ENCODE measurements at places on chromosomes 3 and 15.

GRCh38 chr3:45506084-45506483 lies 88.5 kb upstream of the LIMD1 start:
- DNase-seq: no peak

- DNase-seq: no peak
These were observed 6.5 kb upstream of the PLSCR1 start for GRCh38 chr3:146550743-146551510.

- DNase-seq: no peak
These were observed 200.8 kb upstream of the GOLGA6L4 start for GRCh38 chr15:84034578-84035398.

GRCh38 chr3:100710261-100710968 lies 1.1 kb downstream of the TFG start:
- DNase-seq: no peak

DNA sequence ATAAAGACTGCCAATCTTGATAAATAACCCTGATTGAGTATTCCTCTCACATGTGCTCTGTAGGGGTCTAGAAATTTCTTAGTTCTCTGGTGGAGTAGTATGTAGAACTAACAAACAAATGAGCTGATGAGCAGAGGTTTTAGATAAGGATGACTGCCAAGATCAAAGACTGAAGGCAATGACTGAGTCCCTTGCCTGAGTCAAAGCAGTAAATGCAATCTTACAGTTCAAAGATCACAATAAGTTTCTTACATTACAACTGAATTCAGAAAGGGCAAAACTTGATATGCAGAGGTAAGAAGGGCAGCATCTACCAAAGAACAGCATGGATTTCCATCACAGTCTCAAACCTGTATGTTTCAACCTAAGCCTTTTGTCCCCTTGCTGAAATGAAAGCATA lies 172.2 kb upstream of the POU1F1 start:
- no peak for DNase-seq

- no peak for DNase-seq
These were observed 37.5 kb downstream of the ZNF710 start for GRCh38 chr15:90038632-90039095.

- DNase-seq: peak; percentile 7
These were observed 26.6 kb downstream of the ILDR1 start for GRCh38 chr3:121995161-121996137.

- DNase-seq: no peak
These were observed 64.2 kb downstream of the TBC1D5 start for GRCh38 chr3:17678116-17678741.

DNA sequence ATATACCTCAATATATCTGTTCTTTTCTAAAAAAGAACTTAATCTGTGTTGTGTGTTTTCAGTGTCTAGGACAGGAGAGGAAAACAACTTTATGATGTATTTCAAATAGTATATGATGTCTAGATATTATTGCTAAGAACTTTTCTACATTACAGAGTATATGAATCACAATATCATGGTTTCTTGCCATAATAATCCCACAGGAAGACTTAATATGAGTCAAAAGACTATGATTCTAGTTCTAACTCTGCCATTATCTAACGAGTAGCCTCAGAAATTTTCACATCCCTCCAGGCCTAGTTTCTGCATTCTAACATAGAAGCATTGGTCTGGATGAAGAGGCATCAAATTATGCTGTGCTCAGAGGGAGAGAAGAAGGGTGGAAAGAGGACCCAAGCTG lies 107.7 kb upstream of the SPRED1 start:
- no peak for DNase-seq

DNA sequence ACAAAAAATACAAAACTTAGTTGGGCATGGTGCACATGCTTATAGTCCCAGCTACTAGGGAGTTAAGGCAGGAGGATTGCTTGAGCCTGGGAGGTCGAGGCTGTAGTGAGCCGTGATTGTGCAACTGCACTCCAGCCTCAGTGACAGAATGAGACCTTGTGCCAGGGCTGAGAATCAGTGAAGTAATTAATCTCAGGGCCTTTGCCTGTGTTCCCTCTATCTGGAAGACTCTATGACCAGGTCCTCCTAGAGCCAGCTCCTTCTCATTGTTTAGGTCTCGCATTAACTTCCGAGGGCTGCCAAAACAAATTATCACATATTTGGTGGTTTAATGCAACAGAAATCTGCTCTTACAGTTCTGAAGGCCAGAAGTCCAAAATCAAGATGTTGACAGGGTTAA lies 41.4 kb upstream of the FLNB start:
- no peak for DNase-seq

- DNase-seq: peak; percentile 15
These were observed 1.5 kb downstream of the SATB1 start for GRCh38 chr3:18423401-18424212.

DNA sequence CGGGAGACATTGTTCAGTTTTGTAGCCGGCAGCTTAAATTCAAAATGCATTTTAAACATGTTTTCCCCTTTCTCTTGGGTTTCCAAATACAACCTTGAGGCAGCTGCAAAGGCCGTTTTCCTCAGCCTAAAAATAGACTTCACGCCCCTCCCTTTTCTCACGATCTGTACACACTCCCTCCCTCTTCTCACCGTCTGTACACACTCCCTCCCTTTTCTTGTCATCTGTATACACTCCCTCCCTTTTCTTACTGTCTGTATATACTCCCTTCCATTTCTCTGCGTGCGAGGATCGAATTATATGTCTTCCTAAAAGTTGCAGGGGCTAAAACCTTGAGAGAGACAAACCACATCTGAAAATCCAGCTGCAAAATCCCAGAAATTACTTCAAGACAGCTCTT lies 8.9 kb downstream of the MUC4 start:
- DNase-seq: no peak

DNA sequence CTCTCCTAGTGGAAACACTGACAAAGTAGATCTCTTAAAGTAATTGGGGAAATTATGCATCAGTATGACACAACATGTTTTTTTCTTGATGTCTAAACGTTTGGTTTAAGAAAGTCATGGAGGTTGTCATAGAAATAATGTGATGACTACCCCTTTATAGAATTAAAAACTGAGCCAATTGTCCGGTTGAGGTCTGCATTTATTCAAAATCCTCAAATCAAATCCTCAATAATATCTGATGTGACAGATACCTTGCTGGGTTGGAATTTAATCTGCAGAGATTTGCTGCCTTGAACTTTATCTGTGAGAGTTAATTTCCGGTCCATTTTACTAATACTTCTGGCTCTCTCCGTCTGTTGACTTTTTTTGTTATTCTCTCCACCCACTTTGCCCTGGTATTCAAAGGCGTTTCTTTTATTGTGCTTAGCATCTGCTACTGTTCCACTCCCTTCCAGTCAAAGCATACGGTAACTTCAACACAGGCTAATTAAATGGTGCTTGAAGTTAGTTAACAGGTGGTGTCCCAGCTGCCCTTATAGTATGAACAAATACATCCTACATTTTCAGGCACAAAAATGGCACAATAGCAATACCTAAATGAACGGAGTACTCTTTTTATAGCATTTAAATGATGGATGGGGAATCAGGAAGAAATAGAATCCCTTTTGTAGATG lies 628.3 kb downstream of the ROBO1 start:
- no peak for DNase-seq

All from NCI-H1930 (cell line).